ENCODE measurements at places on chromosomes 6 and 20.

DNA sequence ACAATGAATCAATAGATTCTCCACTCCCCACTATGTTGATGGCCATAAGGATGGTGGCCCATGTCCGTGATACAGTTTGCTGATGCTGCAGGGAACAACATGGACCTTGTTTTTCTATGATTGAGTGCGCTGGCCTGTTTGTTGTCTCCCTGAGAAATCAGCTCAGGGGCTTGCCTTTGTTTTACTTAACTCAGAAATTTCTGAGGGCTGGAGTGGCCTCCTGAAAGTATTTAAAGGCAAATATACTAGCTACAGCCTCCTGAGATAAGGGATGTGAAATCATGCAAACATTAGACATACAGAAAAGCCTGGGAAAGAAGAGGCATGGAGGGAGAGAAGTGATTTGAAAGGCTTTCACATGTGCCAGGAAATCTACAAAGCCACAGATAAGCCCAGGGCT is 170.3 kb upstream of the FLRT3 start:
- no peak for DNase-seq

DNA sequence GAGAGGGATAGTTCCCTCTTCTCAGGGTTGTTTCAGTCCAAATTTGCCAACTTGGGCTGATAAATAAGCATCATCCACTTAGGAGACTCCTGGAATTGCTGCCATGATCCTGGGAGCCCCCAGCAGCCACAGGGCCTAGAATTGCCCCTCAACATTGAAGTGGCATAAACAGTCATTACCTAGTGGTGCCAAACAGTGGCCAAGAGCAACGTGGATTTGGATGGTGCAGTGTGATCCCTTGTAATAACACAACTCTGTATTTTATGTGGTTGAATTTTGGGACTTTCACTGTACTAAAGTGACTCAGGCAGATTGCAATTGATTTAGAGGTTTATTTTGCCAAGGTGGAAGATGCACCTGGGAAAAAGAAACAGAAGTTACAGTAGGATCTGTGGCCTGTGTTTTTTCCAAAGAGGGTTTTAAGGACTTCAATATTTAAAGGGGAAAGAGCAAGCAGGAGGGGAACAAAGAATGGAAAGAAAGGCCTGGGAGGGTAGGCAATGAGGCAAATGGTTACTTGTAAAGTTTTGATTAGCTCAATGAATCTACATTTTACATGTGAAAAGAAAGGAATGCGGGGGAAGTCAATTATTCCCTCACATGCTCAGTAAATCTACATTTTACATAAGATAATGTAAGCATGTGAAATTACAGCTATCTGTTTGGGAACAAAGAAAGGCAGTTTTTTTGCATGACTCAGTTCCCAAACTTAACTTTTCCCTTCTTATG is 168.0 kb upstream of the NOX3 start:
- DNase-seq: no peak

DNA sequence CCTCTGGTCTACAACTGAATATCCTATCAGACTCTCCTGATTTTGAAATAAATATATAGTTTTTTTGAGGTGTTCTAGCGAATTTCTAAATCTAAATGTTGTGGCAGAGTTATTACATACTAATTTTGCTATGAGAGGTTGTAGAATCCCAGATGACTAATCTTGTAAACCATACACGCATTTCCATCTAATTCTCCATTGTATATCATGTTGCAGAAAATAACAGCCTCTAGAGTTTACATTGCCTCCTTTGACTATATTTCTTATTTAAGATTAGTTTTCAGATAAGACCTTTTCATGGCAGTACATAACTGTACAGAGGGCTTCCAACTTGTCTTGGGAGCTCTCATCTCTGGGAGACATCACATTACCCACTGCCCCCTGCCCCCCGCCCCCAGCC is 22.9 kb downstream of the PTPN1 start:
- DNase-seq: no peak

DNA sequence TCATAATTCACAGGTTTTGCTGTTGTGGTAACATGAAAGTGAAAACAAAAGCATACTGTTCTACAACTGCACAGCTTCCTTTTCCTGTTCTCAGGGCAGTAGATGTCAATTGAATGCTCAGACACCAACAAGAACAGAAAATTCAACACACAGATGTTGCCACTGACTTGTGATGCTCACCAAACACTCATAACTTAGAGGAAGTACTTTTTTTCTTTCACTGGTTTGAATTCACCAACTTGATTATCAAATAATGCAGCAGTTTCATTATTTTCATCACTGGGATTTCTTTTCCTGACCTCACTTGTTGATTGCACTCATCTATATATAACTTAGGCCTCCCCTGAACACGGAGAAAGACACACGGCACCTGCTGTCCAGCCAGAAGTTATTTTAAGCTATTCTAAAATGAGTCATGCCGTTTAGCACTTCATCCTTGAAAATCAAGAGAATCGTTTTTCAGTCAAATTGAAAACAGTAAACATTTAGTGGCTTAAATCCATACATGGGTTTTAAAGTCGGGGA is 949 bp downstream of the TXLNB start:
- DNase-seq: no peak

- no peak for DNase-seq
Observed at GRCh38 chr6:112268654-112269053, 14.3 kb upstream of the LAMA4 start.

- DNase-seq: no peak
Observed at GRCh38 chr20:34582911-34583310, 24.4 kb downstream of the MAP1LC3A start.

DNA sequence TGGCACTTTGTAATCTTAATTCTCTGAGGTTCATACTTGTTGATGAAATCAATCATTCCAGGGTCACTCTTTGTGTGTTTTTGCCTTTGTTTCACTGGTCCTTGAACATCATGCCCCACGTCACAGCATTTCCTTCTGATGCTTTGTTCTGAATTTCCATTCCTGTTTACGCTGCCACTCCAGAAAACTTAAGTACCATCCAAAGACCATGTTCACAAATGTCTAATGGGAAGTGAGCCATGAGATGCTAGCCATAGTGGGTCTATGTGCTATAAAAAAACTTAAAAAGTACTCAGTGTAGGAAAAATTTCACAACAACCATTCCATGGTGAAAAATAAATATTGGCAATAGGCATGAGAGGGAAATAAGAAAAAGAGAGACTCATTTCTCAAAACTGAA is 232.0 kb downstream of the IBTK start:
- DNase-seq: no peak

DNA sequence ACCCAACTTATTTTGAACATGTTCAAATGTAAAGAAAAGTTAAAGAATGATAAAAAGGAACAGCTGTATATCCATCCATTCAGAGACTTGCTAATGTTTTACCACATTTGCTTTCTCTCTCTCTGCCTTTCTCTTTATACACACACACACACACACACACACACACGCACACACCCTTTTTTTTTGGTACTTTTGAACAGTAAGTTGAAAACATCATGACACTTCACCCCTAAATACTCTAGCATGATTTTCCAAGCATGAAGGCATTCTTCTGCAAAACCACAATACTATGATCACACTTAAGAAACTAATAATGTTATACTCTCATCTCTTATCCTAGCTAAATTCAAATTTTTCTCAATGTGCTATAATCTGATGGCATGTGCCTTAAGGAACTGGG is 192.3 kb downstream of the UTRN start:
- DNase-seq: no peak

GRCh38 chr20:41599699-41600104 is 18.5 kb downstream of the CHD6 start:
- no peak for DNase-seq

- DNase-seq: no peak
Observed at GRCh38 chr6:34066218-34066571, 79.7 kb downstream of the GRM4 start.

- DNase-seq: no peak
Observed at GRCh38 chr6:166389119-166389518, 6.4 kb upstream of the MPC1 start.

DNA sequence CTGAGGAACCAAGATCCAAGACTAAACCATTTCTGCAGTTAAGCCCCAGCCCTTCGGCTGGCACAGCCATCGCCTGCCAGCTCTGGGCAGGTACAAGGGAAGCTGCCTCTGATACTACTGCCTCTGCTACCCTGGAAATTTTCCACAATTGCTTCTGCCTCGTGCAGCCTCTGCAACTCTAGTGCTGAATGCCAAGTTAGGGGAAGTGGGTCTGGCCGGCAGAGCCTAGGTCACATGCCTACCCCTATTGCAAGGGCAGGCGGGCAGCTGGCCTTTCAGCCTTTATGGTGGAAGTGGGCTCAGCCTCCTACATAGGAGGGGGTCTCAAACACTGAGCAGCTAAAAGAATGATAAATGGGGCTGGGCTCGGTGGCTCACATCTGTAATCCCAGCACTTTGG is 44.5 kb upstream of the TULP1 start:
- DNase-seq: no peak

- DNase-seq: peak; percentile 53
Observed at GRCh38 chr20:37994512-37994911, 38.7 kb downstream of the TTI1 start.

Measured in ACHN (cell line).